ENCODE measurements at places on chromosomes 2 and 18. TPM values are rescaled to one million over a fixed set of nuclear protein-coding genes. Genes with fewer than 3 reads are reported as not detected.

ZNF385B gene
- total RNA-seq, result 3.2 TPM

DNA sequence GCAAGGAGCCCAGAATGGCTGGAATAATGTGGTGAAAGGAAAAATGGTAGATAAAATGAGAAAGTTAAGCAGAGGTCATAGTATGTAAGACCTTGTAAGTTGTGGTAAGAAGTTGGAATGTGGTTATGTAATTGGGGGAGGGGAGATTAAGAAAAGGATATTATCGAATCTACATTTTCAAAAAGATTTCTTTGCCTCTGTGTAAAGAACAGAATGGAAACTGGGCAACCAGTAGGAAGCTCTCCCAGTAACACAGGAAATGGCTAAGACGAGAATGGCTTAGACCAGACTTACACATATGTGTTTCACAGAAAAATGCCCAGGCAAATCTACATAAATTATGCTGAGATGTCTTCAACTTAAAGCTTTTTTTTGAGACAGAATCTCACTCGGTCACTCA is 13.2 kb downstream of the MEMO1 start:
- DNase-seq, result no peak

DNA sequence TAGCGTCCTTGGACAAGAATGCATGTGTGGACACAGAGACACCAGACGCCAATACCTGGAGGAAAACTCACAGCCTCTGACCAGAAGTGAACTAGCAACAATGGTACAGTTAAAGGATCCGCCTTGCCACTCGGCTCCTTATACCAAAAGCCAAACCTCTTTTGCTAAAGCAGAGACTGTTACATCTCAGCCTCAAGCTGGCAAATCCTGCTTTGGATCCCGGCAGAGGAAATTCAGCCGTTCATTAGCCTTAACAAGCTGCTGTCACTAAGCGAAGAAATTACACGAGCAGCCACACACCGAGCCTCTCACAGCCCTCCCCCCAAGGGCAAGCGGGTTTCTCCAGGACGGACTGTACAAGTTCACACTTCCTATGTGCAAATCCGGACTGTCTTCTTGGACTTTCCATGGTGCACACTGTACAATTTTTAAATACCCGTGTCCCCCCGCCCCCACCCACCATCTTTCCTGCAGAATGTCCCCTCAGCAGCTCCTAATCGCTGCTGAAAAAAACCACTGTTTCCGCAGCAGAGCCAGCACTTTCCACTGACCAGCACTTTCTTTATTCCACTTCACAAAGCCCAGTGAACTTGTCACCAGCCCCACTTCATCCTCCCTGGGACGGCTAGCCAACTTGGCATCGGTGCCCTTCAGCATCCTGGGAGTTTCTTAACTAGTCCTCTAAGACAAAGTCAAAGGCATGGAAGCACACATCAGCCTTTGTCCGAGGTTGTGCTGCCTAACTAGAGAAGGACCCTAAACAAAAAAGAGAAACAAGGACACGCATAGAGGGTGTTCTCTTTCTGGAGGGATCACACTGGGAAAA is 1.5 kb downstream of the KLF7 start:
- peak; percentile 94 for DNase-seq

PRSS56 gene
- not detected for total RNA-seq

DNA sequence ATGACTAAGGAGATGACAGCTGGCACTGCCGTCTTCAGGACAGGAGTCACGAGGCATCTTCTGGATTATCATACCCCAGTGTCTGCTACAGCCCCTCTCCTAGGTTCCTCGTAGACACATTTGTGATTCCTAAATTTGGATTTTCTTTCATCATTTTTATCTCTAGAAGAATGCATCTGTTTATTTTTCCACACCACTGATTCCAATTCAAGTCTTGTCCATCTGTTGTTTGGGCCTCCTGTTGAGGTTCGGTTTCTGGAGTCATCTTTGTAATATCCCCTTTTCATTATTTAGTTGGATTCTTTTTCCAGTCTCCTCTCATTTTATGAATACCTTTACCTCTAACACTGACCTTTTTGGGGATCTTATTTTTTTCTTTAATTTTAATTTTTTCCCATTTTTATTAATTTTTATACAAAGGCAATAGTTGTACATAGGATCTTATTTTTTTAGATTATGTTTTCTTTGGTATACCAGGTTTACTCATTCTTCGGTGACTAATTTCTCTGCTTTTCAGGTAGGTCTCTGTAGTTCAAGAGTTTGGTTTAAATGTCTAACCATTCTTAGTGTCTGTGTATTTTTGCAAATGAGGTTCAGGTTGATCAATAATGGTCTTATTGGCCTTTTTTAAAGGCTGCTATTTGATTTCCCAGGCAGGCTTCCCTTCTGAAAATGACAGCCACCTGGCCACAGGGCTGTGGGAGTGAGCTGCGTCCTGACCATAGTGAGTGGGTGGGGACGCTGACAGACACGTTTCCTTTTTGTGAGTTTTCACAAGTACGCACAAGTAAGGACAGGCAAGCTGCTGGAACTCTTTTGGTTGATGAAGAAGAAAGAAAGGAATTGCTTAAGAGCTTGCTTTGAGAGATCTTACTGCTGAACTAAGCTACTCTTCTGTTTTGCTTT is 34.5 kb downstream of the FARP2 start:
- no peak for DNase-seq

NYAP2 gene
- total RNA-seq, result not detected

DNA sequence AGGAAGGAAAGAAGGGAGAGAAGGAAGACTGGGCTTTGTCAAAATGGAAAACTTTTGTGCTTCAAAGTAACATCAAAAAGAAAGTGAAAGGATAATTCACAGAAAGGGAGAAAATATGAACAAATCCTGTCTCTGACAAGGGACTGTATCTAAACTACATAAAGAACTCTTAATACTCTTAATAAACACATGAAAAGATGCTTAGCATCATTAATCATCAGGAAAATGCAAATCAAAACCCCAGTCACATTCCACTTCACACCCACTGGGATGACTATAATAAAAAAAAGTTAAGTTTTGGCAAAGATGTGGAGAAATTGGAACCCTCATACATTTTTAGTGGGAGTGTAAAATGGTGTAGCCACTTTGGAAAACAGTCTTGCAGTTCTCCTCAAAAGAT is 11.8 kb upstream of the ZFP36L2 start:
- no peak for DNase-seq

- no peak for DNase-seq
Measured at GRCh38 chr2:37708146-37708545, 36.7 kb upstream of the CDC42EP3 start.

ARHGAP15 gene
- total RNA-seq, result 7.1 TPM

- DNase-seq, result no peak
Measured at GRCh38 chr2:133414486-133415209, 153.6 kb downstream of the NCKAP5 start.

EVX2 gene
- 0.11 TPM for total RNA-seq

- no peak for DNase-seq
Measured at GRCh38 chr18:68779169-68779568, 18.7 kb upstream of the CCDC102B start.

WDFY1 gene
- 29.2 TPM for total RNA-seq

GRCh38 chr18:45874491-45875184 is 49.2 kb downstream of the SIGLEC15 start:
- no peak for DNase-seq
